Activated T-helper 1 cell treated with Interleukin-2 at 50 U/mL for 16 hours (primary cell): ENCODE measurements at places on chromosomes 7 and 10.

DNA sequence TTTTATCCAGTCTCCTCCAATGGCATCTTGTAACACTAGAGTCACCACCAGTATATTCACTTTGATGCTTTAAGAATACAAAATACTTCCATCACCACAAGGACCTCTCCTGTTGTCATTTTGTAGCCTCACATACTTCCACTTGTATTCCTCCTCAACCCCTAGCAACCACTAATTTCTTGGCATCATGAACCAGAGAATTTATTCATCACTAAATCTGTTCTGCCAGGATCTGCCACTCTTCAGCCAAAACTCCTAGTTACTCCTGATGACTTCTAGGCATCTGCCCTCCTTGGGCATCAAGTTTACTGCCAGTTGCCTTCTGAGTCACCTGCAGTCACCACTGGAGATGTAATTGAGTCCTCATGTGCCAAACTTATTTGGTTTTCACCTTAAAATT is 906.8 kb downstream of the CNTNAP2 start:
- DNase-seq, result no peak

DNA sequence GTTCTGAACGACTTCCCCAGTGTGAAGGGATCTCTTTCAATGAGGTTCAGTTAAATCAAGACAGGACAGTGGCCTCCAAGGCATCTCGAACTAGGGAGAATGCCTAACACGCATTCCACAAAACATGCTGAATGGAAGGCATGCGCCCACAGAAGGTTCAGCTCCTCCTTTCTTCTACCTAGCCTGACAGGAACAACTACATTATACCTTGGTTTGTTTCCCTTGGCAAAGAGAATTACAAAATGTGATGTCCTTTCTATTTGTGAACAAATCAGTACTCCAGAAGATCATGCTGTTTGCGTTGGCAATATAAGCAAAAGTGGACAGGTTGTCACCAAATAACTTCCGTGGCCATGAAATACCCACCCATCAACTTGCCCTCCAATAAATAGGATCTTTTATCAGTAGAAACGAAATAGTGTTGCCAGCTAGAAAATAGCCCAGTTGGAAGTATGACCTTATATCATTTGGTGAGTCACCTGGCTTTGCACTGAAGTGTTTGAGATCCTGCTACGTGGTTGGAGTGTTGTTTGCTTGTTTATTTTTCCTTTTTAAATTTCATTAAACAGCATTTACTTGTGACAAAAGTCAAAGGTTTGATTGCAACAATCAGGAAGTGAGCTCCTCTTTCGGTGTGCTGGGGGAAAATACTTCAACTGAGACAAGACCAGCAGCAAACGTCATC is 117.0 kb upstream of the FAM204A start:
- DNase-seq, result no peak

GRCh38 chr7:149307775-149308501 is 45.9 kb downstream of the ZNF783 start:
- no peak for DNase-seq

DNA sequence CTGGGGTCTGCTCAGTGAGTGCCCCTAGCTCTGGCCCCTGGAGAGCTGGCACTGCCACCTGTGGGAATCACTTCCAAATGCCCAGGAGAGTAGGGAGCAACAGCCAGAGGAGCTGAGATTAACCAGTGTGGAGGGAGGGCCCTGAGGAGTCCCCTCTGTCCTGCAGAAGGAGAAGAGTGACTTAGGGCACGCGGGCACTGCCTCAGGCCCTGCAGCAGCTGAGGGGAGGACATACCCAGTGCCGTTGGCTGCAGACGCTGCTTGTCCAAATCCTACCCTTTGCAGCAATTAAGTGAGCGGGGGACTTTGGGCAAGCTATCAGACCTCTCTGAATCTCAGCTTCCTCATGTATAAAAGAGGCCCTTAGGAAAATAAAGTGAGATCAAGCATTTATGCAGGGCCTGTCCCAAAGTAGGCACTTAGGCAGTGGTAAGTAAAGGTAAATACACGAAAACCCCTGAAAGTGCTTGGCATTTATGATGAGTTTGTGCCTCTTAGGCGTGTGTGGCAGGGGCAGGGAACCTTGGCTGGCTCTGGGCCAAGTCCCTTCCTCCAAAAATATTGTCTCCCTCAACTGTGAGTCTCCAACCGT is 16.9 kb downstream of the PRF1 start:
- DNase-seq, result no peak

- no peak for DNase-seq
Measured at GRCh38 chr7:25254604-25255003, 26.3 kb upstream of the NPVF start.

GRCh38 chr7:65896279-65896870 is 23.5 kb downstream of the VKORC1L1 start:
- no peak for DNase-seq

GRCh38 chr10:85513436-85513835 is 853.2 kb downstream of the GRID1 start:
- no peak for DNase-seq
